ENCODE measurements at places on chromosomes 3 and 15.

DNA sequence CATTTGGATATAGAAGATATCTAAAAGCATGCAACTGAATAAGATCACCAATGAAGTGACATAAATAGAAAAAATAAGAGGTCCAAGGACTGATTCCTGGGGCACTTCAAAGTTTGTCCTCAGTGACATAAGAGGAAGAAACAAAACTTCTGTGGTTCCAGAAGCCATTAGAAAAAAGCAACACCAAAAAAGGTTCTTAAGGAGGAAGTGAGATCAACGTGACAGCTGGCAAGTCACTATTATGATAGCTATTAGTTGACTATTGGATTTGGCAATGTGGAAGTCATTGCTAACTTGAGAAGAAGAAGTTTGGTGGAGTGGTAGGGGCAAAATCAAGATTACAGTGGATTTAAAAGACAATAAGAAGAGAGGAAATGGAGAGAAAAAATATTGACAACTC, 1098.3 kb downstream of the NAALADL2 start:
- no peak for DNase-seq

DNA sequence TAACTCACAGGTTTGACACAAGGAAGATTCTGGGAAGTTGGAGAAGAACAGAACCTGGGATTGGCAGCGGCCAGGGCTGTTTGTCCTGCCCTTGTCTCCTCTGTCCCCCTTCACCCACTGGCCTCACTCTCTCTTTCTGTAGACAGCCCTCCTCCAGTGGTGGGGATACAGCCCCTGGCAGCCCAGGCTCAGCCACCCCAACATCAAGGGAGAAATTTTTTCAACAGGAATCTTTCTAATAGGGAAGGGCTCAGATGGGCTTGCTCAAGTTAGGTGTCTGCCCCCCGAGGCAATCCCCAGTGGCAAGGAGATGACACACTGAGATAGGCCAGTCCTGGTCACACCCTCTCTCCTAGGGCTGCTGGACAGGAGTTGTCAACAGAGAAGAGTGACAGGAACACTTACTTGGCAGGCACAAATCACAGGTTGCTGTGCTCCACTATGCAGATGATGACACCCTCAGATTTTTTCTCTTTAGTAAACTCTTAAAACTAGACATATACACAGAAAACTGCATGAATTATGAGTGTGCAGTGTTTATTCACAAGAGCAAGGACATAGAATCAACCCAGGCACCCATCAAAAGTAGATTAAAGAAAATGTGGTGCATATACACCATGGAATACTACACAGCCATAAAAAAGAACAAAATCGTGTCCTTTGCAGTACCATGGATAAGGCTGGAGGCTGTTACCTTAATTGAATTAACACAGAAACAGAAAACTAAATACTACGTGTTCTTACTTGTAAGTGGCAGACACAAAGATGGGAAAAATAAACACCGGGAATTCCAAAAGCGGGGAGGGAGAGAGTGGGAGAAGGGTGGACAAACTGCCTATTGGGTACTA, 36.3 kb downstream of the PLA2G4D start:
- DNase-seq: no peak

DNA sequence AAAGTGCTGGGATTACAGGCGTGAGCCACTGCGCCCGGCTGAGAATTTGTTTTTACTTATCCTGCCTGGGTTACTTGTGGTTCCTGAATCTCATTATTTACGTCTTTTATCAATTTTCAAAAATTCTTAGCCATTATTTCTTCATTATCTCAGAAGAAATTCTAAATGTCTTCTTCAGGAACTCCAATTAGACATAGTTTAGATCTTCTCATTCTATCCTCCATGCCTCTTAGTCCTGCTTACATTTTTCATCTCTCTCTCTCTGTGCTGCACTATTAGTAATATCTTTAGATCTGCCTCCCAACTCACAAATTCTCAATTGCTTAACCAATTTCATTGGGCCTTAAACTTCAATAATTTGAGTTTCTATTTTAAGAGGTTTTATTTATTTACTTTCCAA, 124.4 kb upstream of the MRPS22 start:
- DNase-seq: no peak

DNA sequence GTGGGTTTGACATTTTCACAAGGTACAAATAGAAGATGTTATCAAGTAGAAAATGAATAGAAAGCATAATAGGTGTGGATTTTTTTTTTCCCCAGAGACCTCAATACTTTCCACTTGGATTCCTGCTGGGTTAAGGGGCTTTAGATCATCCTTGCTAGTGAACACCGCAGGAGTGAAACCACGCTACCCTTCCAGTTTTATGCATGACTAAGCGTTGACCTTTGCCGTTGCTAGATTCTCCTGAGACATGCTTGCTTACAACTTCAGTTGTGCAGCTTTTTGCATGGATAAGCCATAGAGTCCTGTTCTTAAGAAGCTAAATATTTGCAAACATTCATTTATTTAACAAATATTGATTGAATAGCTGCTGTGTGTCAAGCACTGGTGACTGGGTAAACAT, 299.7 kb upstream of the LMCD1 start:
- DNase-seq: no peak

DNA sequence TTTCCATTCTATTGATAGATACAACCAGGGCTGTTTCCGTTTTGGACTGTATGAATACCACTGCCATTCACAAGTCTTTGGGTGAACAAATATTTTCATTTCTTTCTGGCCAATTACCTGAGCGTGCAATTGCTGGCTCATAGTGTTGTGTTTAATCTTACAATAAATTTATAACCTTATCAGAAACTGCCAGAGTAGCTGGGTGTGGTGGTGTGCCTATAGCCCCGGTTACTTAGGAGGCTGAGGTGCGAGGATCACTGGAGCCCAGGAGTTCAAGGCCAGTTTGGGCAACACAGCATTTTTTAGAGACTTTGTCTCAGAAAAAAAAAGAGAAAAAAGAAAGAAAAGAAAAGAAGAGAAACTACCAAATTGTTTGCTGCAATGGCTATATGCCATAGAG, 5.4 kb upstream of the SLC6A6 start:
- no peak for DNase-seq
